ENCODE measurements at places on chromosomes 3 and 15.

DNA sequence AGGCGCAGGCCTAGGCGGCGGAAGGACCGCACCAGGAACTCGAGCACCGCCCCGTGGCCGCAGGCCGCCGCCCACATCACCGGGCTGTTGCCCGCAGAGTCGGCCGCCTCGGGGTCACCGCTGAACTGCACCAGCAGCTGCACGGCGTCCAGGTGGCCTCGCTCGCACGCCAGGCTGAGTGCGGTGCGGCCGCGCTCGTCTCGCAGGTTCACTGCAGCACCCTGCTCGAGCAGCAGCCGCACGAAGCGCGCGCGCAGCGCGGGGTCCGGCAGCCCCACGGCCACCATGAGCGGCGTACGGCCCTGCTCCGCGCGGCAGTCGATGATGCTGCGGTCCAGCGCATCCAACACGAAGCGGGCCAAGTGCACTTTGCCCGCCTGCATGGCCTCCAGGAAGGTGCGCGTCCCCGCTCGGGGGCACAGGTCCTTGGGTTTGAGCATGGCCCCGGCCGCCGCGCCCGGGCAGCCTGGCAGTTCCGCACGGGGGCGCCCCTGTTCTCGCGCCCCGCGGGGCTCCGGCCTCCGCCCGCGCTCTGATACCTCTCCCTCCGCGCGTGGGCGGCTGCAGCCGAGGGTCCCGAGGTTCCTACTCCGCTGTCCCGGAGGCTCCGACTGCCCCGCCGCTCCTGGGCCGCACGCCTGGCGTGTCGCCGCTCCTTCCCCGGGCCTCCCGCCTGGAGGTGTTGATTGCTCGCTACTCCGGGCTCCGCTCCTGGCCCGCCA, 556 bp downstream of the ANKRD63 start:
- no peak for DNase-seq

DNA sequence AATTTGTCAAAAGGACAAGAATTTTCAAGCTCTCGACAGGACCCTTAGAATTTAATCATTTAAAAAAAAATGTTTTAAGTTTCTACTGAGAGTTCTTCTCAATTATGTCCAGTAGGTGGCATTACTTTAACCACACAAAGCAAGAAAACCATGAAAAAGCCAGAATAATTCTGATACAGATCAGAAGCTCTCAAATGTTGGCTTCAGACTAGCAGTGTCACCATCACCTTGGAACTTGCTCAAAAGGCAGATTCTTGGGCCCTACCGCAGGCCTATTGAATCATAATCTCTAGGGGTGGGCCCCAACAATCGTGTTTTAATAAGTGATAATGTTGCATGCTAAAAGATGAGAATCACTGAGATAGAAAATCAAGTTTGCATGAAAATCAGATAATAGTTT, 99.5 kb upstream of the KCNMB2 start:
- no peak for DNase-seq

- no peak for DNase-seq
Observed at GRCh38 chr15:92992720-92993119, 92.6 kb downstream of the CHD2 start.

GRCh38 chr3:24538891-24539290, 44.2 kb upstream of the THRB start:
- DNase-seq, result no peak

GRCh38 chr3:136136454-136136853, 59.7 kb downstream of the MSL2 start:
- DNase-seq, result no peak

DNA sequence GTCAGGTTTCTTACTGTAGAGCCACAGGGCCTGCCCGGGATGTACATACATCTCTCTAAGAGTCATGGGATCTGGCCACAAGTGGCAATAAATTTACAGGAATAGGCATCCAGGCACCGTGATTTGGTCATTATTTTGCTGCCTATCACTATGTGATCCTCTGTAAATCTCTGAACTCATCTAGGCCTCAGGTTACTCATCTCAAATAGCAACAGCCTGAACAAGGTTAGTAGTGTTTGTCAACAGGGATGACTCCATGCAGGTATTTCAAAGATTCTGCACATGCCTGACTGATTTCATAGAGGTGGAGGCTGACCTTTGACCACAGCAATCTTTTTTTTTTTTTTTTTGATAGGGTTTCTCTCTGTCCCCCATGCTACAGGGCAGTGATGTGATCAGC, 88.8 kb upstream of the TBL1XR1 start:
- DNase-seq, result no peak

Measured in esophagus squamous epithelium (tissue), 5 donors.